ENCODE measurements at places on chromosomes 11 and 22.

DNA sequence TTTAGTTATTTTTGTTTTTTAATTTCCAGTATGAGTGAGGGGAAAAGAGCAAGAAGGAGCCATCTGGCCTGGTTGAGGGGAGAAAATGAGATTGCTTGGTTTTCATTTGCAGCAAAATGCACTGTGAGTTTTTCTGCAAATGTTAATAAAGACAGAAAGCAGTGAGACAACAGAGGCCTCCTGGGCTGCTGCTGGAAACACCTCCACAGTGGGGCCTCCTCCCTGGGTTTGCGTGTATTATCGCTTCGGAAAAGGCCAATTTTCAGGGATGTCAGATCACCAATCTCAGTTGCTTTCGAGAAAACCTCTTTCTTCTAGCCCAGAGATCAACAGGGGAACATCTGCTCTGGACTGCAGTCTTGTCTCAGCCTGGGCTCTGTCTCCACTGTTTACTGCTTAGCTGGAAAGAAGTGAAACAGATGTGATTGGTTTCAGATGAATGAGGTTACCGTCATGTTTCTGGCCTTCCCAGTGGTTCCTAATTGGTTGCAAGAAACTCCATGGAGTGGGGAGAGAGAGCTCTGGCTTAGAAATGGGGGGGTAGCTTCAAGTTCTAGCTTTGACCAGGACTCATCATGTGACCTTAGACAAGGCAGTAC is 17.3 kb downstream of the TSPAN18 start:
- no peak for DNase-seq

- no peak for DNase-seq
These were observed 335.0 kb downstream of the C11orf87 start for GRCh38 chr11:109756951-109757350.

DNA sequence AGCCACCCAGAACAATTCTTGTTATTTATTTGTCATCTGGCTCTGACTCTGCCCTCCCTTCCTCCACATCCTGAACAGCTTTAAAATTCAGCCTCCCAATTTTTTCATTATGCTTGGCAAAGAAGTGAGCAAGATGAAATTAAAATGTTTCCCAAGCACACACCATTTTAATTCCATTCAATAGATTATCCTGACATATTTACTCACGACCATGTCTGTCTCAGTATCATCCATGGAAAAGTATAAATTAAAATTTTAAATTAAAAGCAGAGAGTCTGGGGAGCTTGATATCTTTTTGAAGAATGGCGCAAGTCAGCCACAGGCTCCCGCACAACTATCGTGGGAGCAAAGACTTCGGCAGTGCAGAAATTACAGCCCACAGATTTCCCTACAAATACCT is 862.4 kb downstream of the OPCML start:
- DNase-seq = no peak

DNA sequence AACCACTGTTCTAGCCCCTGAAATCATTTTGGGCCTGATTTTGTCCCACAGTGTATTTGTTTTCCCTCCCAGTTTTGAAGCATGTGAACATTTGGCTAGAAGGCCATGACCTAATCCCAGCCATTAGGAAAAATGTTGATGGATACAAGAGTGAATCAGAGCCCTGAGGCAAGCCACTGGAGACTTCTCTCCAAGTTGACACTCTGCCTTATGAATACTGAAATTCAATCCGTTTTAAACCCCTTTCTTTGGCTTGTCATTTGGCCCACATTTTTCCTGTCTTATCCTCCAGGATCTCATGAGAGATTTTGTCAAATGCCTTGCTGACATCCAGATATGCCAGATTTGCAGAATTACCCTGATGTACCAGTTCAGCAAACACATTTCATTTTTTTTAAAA is 158.8 kb downstream of the FAT3 start:
- DNase-seq = no peak

DNA sequence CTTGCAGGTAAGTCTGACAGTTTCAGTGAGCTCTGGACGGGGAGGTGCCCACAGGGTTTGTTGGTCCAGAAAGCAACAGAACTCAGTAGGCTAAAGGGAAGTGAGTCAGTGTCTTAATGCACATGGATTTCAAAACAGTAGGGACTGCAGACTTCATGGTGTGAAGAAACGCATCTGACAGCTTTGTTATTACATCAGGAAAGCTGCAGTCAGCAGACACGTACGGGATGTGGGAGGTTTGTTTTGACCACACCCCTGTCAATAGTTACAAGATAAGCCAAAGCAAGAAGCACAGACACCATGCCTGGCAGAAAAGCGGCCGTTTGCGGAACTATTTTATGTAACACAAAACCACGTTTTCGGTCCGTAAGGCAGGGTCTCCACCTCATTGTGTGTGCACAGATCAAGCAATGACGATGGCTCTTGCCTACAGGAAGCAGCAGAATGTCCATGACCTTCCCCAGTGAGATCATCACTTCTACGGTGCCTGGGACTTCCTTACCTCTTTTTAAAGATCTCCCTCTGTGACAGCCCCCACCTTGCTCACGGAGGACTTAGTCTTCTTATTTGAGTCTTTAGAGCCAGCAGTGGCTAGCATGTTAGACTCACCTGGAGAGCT is 58.2 kb upstream of the FTH1 start:
- DNase-seq = no peak

DNA sequence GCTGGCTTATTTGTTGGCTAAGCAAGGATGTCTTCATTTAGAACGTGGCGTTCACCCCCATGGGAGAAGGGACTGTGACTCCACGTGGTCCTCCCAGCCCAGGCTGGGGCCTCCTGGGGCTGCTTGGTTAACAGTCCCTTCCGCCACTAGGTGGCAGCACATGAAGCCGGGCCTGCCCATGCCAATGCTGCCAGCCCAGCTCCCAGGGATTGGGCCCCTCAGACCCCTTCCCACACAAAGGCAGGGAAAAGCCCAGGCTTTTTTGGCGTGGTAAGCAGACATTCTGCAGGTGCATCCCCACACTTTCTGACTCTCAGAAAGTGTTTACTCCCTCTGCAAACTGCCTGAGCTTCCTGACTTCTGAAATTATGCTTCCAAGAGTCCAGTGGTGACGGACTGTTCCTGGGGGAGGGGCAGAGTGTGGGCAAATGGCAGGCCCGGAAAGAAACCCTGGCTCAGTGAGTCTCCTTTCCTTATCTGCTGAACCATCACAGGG is 3.1 kb downstream of the CBX6 start:
- peak; percentile 95 for DNase-seq

GRCh38 chr11:8765294-8765693 is 82.7 kb downstream of the RPL27A start:
- no peak for DNase-seq

DNA sequence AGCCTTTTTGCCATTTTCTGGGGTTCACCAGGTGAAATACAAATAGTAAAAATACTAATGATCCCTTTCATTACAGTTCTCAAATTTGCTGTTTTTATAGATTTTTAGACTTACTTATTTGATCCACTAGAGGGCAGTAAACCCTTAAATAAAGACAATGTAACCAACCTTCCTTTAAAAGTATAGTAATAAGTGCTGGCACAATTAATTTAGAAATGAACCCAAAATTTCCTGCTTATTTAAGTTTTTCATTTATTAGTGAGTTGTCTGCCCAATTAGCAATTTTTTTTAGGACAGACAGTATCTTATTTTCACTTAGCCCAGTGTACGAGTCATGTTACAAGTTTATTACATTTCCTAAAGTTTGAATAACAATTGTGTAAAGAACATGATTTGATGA is 4.7 kb downstream of the DDIAS start:
- DNase-seq = peak; percentile 74

DNA sequence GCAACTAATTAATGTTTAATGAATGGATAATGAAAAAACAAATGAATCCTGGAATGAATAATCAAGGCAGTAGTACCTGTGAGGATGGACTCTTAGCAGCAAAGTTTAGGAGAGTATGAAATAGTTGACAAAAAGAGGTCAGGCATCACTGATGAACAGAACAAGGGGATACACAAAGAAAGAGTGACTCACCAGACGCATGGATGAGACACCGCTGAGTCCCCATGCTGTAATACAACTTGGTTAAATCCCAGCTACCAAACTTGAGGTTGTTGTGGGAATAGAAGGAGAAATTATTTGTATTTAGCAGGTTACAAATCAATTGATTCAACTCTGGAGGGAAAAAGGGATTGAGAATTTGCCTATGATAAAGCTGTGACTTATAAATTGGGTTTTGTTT is 976.9 kb upstream of the TENM4 start:
- no peak for DNase-seq

- no peak for DNase-seq
These were observed 94.9 kb upstream of the SEPTIN5 start for GRCh38 chr22:19619144-19620009.

GRCh38 chr11:7613394-7613720 is 59.9 kb downstream of the CYB5R2 start:
- DNase-seq = no peak

DNA sequence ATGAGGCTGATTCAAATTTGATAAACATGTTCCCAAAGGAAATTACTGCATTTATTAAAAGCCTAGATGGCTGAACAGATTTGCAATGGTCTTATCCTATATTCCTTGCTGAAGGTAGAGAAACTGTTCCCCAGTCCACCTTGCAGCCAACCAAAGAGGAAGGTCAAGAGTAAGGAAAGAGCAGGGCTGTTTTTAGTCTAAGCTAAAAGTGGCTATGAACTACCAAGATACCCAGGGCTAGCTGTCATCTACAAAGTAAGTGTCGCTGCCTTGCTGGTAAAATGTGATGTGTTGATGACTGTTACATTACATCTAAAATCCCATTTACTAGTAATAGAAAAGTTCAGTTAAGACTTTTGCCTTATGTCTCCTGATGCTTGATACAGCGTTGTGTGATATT is 290.1 kb upstream of the MPPED2 start:
- DNase-seq = no peak

GRCh38 chr11:91187314-91187713 is 964.5 kb upstream of the CHORDC1 start:
- DNase-seq = no peak

- no peak for DNase-seq
These were observed 82.9 kb downstream of the KIRREL3 start for GRCh38 chr11:126917531-126918204.

GRCh38 chr11:119103793-119104192 is 2.1 kb upstream of the DPAGT1 start:
- no peak for DNase-seq

GRCh38 chr11:113474362-113475159 is 637 bp downstream of the DRD2 start:
- peak; percentile 98 for DNase-seq

- DNase-seq = no peak
These were observed 50.6 kb upstream of the ARHGAP42 start for GRCh38 chr11:100636536-100636935.

All from GM23338 (cell line).